Activated CD8-positive, alpha-beta memory T cell treated with anti-CD3 and anti-CD28 coated beads for 1 hour (primary cell): ENCODE measurements at places on chromosomes 4 and X.

DNA sequence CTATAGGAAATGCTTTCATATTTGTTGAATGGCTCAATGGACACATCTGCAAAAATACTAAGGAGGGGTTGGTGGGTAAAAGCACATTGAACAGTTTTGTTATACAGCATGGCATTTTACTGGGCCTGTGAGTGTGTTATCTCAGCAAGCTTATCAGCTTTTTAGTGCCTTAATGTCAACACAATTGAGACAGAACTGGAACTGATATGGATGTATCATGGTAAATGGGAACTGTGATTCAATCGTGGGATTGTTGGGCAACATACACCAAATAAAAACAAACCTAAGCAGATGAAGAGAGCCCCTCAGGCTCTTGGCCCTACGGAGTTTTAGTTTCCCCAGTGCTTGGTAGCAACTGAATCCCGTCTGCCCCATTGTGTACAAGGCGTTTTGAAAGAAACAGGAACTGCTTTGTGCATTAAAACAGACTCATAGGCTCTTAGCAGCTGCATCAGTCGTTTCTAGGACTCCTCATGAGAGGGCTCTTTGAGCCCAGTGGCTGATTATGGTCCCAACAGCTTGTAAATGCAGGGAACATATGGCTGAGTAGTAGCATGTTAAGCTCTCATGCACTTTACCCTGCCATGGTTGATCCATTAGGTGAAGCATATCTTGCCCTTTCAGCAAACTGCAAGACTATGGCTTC is 7.3 kb downstream of the GPR119 start:
- no peak for DNase-seq

DNA sequence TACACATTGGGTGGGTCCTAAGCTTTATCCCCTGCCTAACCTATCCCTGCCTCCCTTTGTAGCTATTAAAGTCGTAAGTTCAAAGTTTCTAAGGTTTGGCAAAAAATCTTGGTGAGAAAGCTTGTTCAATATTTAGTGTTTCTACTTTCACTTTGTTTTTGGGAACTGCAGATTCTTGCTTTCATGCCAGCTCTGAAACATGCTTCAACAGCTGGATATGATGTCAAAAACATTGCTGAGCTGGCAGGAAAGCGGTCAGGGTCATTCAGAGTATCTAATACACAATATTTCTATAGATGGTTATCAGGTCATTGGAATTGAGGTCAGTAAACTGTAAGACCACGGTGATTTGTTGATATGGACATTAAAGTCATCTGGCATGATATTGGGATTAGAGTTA is 19.7 kb downstream of the CENPI start:
- no peak for DNase-seq

- no peak for DNase-seq
Observed at GRCh38 chrX:150548684-150549083, 19.7 kb upstream of the MTM1 start.

DNA sequence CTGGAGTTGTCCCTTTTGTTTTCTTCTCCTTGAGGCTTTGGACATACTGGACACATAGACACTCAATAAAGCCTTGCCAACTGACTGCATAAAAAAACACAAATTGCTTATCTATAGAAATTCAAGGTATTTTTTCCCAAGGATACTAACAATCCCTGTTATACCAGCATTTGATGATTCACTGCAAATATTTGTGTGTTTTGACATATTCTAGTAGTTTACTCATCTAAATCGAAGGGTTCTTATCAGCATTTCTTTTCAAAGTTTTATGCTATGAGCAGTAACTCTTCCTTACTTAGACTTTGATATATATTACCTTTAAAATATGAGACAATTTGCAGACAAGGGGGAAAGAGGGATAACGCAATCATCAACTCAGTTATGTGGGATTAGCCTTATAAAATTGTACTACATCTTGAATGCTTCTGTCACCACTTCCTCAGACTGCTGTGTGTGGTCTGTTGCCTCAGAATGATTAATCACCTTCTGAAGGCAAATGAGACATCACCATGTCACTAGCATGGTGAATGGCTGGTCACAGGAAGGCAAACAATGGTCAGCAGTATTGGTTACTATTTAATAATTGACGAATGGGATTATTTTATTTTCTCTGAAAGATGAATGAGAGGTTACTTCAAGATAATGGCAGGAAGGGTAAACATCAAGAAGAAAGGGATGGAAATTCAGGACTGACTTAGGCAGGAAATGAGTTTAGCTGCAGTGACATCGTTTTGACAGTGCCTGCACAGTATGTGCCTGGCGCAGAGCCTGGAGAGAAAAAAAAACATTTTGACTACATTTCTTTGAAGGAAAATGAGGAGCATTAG is 544.3 kb upstream of the CNKSR2 start:
- no peak for DNase-seq

DNA sequence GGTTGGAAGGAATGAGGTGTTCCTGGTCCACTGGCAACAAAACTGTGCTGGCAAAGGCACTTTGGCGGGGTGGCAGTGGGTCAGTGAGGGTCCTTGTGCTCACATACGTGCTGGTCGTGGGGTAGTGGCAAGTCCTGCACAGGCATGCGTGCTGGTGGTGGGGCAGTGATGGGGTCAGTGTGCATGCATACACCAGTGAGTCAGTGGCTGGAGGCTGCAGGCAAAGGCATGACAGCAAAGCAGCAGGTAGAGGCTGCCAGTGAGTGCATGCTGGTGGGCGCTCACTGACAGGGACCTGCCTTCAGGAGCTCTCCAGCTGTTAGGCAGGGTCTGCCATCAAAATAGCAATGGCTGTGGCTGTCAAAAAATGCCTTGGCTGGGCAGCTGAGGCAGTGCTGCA is 42.1 kb downstream of the TMPRSS11E start:
- DNase-seq = no peak

- DNase-seq = no peak
Observed at GRCh38 chr4:73631565-73632226, 11.5 kb upstream of the RASSF6 start.

DNA sequence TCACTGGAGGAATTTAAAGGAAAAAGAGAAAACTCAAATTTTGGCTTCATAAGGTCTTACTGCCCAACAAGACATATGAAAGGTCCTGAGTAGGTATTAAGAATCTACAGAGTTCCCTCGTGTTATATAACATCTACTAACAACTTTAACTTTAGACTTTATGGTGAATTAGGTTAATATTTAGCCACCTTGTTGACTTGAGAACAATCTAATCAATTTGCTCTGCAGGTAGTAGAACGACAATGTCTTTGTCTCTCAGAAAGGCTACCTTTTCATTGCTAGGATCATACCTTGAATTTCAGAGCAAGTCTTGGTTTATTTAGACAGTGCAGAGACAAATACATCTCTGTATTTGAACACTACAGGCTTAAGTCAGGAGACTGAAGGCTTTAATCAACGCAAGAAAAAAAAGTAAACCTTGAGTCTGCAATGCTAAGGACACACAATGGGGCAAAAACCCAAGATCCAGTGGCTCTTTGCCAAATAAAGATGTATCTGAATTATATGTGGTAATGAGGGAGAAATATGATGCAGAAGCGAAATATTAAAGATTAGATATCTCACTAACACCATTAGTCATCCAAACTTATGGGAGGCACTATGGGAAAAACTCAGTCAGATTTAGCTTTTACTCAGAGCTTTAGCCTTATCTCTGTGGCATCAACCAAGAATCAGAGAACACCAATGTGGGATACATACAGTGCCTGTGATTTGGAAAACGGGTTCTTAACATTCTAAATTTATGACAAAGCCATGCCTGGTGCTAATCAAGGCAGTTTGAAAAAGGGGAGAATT is 93.6 kb upstream of the FTHL17 start:
- no peak for DNase-seq

- DNase-seq = no peak
Observed at GRCh38 chr4:169064296-169064695, 54.2 kb upstream of the CBR4 start.

DNA sequence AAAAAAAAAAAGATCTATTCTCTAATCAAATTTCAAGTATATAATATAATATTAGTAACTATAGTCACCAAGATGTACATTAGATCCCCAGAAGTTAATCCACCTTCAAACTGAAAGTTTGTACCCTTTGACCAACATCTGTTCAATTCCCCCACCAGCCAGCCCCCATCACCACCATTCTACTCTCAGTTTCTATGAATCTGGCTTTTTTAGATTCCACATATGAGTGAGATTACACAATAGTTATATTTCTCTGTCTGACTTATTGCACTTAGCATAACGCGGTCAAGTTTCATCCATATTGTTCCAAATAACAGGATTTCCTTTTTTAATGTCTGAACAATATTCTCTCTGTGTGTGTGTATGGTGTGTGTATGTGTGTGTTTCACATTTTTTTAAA is 33.7 kb upstream of the VMA21 start:
- DNase-seq = no peak

GRCh38 chr4:119697887-119698393 is 69.3 kb upstream of the PDE5A start:
- no peak for DNase-seq

- no peak for DNase-seq
Observed at GRCh38 chr4:169250796-169251195, 20.0 kb downstream of the SH3RF1 start.

GRCh38 chr4:78691971-78692821 is 84.0 kb upstream of the BMP2K start:
- no peak for DNase-seq

DNA sequence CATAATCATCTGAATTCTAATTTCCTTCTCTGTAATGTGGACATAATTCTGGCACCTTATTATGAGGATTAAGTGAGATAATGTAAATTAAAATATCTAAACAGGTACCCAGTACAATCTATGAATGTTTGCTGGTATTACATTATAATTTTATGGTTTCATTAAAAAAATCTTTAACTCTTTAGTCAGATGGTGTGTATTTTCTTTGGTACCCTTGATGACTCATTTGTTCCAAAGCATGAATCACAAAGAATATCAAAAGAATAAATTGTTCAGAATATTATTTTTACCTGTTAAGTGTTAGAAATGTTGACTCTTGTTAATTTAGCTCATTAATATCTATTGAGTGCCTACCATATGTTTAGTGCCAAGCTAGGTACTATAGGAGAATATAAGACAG is 74.3 kb downstream of the SNX25 start:
- DNase-seq = no peak

- DNase-seq = no peak
Observed at GRCh38 chr4:18684932-18685331, 663.4 kb upstream of the LCORL start.

- DNase-seq = no peak
Observed at GRCh38 chr4:45172636-45173035, 446.3 kb upstream of the GNPDA2 start.

DNA sequence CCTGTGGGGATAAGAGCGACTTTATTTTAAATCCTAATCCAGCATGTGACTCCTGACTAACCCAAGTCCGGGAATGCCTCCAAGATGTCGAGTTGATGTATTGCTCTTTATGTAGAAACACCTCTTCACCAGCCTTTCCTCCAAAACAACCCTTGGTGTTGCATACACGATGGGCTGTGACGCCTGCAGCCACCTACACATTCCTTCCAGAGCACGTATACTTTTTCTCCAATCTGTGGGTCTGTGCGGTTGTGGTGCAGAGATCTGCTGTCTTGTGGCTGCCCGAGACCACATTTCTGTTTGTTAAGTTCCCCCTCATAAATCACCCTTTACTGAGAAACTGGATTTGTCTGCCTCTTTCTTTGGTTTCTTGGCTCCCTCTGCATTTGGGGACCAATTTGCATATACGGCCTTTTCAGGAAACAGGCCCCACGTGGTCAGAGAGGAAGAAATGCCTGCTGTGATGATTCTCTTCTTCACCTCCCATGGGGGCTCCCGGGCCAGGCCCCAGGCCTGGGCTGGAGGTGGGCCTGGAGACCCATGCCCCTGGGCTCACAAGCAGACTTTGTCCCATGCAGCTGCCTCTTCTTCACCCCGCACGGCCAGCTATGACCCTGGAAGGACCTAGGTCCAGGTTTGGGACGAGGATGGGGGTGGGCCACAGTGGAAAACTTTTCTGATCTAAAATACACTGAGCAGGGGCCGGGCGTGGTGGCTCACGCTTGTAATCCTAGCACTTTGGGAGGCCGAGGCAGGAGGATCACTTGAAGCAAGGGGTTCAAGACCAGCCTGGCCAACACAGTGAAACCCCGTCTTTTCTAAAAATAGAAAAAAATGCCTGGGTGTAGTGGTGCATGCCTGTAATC is 21.4 kb upstream of the AFAP1 start:
- no peak for DNase-seq

GRCh38 chrX:53442322-53442631 is 8.1 kb upstream of the HSD17B10 start:
- no peak for DNase-seq

GRCh38 chr4:6621556-6621927 is 18.9 kb upstream of the MRFAP1 start:
- DNase-seq = no peak

GRCh38 chr4:90299373-90299772 is 172.2 kb downstream of the CCSER1 start:
- DNase-seq = no peak

GRCh38 chr4:116829187-116829586 is 256.2 kb downstream of the TRAM1L1 start:
- DNase-seq = no peak

- DNase-seq = no peak
Observed at GRCh38 chr4:162935214-162935613, 231.5 kb downstream of the NAF1 start.

DNA sequence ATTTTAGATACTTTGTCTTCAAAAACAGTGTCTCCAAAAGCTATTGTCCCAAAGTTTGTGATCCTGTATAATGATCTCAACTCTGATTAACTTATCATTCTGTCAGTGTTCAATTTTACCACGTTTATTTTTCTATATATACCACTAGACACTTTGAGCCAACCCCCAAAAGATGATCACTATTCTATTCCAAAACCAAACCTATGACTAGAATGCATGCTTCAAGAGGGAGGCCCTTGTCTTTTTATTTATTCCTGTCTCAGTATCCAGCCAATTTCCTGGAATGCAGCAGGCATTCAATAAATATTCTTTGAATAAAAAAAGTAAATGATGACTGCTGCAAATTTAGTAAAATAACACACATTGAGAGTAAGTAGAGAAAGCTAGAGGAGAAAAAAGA is 275.6 kb downstream of the LDB2 start:
- DNase-seq = no peak

DNA sequence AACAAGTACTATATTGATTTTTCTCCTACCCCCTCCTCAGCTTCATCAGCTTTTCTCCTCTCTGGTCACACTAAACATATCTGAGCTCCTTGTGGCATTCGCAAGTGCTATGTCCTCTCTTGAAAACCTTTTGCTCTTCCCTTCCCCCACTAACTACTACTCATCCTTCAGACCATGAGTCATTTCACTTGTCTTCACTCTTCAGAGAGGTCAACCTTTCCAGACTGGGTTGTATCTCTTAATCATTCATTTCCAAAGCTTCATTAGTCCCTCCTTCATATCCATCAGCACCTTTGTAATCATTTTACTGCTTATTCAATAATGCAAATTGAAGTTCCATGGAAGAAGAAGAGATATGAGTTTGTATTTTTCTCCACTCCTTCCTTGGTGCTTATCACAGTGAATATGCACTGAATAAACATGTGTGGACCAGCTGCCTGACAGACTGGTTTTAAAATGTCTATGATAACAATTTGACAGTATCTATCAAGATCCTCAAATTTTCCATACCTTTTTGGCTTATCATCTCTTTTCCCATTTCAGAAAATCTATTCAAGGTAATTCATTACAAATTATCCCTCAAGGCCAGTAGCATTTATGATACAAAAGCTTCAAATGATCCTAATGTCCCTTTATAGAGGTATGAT is 28.4 kb downstream of the DDX60L start:
- no peak for DNase-seq
